ENCODE measurements at places on chromosomes 3 and 15. TPM values are rescaled to one million over a fixed set of nuclear protein-coding genes. Genes with fewer than 3 reads are reported as not detected.

The NTRK3 gene
- total RNA-seq, result 0.05 TPM

The SLC2A2 gene
- total RNA-seq, result not detected

The TMEM45A gene
- 1.4 TPM for total RNA-seq

The TRIM69 gene
- 4.9 TPM for total RNA-seq

The TLR9 gene
- not detected for total RNA-seq

The CYP1A1 gene
- 3.5 TPM for total RNA-seq

The P3H2 gene
- total RNA-seq, result 4.3 TPM

All from A375 (cell line).